Renal cortex interstitium (tissue), 15 donors: ENCODE measurements at places on chromosomes 3 and 15. TPM values are rescaled to one million over a fixed set of nuclear protein-coding genes. Genes with fewer than 3 reads are reported as not detected.

Gene PROK2
- polyA plus RNA-seq = 0.29 TPM

Gene CCR1
- polyA plus RNA-seq = 2.5 TPM

Gene KBTBD13
- polyA plus RNA-seq = 0.03 TPM

Gene SNAP23
- polyA plus RNA-seq = 93.8 TPM

Gene NPAP1
- polyA plus RNA-seq = 0.61 TPM

Gene MESP2
- polyA plus RNA-seq = 0.42 TPM

Gene RASGRP1
- polyA plus RNA-seq = 13.9 TPM

Gene C3orf70
- polyA plus RNA-seq = 9.2 TPM

Gene RASGRF1
- 0.72 TPM for polyA plus RNA-seq

Gene RARB
- polyA plus RNA-seq = 48.3 TPM

Gene EIF3J
- 97.8 TPM for polyA plus RNA-seq

Gene GP5
- 0.95 TPM for polyA plus RNA-seq

Gene CELF6
- 7.0 TPM for polyA plus RNA-seq

Gene B3GALNT1
- polyA plus RNA-seq = 42.1 TPM

Gene EPHB1
- polyA plus RNA-seq = 5.5 TPM

Gene CFAP20DC
- 4.1 TPM for polyA plus RNA-seq

Gene ZBED2
- 0.44 TPM for polyA plus RNA-seq

Gene PPP1R14D
- 0.44 TPM for polyA plus RNA-seq

Gene ILDR1
- polyA plus RNA-seq = 7.6 TPM

Gene GOLGA8T
- not detected for polyA plus RNA-seq

Gene SLC35G2
- polyA plus RNA-seq = 3.2 TPM

Gene TPRG1
- 0.78 TPM for polyA plus RNA-seq

Gene GABRR3
- 0.09 TPM for polyA plus RNA-seq

Gene CLDN18
- polyA plus RNA-seq = 1.0 TPM

Gene CTXND1
- 7.4 TPM for polyA plus RNA-seq
